T-helper 17 cell (primary cell): ENCODE measurements at places on chromosomes 4 and X.
A peak's percentile ranks its signal among the peaks of the same experiment; 100 is the strongest.

- DNase-seq: no peak
Observed at GRCh38 chr4:140326395-140326993, 47.0 kb upstream of the SCOC start.

DNA sequence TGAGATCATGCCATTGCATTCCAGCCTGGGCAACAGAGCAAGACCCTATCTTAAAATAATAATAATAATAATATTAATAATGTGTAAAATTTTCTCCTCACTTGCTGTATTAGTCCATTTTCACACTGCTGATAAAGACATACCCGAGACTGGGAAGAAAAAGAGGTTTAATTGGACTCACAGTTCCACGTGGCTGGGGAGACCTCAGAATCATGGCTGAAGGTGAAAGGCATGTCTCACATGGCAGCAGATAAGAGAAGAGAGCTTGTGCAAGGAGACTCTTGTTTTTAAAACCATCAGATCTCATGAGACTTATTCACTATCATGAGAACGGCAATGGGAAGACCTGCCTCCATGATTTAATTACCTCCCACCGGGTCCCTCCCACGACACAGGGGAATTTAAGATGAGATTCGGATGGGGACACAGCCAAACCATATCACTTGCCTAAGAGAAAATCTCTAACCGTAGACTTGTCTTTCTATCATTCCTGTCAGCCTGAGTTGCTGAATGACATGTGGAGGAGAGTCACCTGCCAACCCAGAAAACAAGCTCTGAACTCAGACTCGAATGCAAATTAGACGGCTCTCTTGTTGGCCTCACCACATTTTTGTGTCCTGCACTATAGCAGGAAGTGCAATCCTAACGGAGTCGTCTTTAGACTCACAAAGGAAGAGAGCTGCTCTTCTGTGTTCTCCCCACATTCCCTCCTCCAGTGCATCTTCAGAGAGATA, 51.9 kb upstream of the DCTD start:
- no peak for DNase-seq

- no peak for DNase-seq
Observed at GRCh38 chr4:158859661-158860060, 90.8 kb downstream of the FNIP2 start.

DNA sequence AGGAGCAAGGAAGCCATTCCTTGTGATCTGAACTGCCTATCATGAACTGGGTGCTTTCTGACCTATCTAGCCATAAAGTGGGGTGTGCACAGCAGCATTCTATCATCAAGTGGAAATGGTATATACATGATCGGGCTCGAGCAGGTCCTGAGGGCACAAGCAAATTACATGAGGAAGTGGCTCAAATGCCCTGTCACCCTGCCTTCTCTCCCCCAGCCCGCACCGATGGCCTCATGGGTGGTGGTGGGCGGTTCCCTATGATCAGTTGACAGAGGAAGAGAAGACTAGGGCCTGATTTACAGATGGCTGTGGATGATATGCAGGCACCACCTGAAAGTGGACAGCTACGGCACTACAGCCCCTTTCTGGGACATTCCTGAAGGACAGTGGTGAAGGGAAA, 46.3 kb upstream of the BCLAF3 start:
- DNase-seq: no peak

- DNase-seq: no peak
Observed at GRCh38 chr4:22471419-22471818, 44.4 kb downstream of the ADGRA3 start.

DNA sequence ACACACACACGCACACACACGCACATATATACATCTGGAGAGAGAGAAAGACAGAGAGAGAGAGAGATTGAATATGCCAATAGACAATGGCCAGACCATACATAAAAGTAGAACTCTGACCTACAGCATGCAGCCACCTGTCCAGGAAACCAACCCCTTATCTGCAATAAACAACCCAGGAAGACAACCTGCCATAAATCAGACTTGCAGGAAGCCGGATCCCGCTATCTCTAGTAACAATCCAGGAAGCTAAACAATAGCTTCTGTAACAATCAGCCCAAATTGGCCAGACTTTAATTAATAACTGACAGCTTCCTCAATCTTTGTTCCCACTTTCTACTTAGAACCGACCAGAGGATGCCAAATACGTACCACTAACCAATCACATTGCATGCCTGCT, 173.2 kb downstream of the LDB2 start:
- no peak for DNase-seq

DNA sequence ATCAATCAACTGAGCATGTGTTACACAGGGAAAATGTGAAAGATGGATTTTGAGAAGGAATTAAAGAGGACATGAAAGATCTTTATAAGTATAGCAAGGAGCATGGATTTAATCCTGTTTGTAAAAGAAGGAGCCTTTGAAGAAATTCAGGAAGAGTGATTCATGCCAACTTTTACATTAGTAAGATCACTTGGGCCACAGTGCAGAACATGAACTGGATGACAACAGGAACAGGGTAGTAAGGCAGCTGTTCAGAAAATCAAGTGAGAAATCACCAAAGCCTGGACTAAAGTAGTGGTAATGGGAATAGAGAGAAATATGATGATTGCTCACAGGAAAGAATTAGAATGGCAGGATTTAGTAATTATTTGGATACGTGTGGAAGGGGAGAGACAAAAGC, 265.7 kb upstream of the PCDH7 start:
- DNase-seq: no peak

DNA sequence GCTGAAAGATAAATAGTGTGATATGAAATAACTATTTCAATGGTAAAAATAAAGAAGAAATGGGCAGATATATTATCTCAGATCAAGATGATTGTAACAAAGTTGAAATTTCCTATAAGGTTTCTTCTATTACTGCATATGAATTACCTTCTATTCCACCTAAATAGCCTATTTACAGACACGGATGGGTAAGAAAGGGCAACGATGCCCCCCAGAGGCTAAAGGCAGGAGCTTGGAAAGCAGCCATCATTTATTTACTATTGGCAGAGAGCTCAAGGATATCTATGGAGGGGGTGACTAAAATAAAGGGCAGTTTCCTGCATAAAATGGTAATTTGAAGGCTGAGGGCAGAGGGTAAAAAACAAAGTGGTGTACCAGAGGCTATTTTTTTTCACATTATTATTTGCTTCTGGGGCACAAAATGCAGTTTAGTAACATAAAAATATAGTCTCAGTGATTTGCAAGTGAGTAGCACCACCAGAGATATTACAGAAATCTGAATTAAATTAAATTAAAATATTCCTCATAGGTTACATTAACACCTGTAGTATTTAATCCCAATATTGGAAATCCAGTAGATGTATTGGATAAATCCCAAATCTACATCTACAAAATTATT, 123.1 kb downstream of the BTC start:
- DNase-seq: peak; percentile 33

GRCh38 chr4:3346146-3346545, 53.3 kb downstream of the RGS12 start:
- no peak for DNase-seq

GRCh38 chrX:153924149-153924861, 1.8 kb downstream of the ARHGAP4 start:
- DNase-seq: no peak

DNA sequence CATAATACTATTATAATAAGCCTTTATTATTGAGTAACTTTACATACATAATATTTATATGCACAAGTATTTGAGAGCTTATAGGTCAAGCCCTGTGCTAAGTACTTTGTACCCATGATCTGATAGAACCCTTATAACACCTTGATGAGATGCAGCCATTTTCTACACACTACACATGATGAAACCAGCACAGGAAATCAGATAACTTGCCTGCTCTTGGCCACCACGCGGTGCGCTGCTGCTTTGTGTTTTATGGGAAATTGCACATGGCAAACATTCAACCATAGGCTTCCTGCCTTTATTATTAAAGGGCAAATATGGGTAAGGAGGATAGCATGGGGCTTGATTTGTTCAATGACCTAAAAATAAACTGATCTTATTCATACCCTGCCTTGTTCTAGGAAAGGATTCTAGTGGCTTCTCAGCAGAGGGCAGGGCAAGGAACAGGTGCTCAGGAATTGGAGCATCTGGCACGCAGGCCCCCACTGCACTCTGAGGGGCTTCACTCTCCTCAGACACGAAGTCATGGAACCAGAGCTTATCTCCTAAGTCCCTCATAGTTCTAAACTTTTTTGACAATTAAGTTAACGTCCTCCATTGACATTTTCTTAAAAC, 31.6 kb upstream of the NAP1L5 start:
- no peak for DNase-seq

- DNase-seq: no peak
Observed at GRCh38 chrX:129738466-129739308, at the start of gene XPNPEP2. TSS of gene XPNPEP2 (plus strand) at chrX:129738979. CDS start at chrX:129739214, 235 bp downstream.

DNA sequence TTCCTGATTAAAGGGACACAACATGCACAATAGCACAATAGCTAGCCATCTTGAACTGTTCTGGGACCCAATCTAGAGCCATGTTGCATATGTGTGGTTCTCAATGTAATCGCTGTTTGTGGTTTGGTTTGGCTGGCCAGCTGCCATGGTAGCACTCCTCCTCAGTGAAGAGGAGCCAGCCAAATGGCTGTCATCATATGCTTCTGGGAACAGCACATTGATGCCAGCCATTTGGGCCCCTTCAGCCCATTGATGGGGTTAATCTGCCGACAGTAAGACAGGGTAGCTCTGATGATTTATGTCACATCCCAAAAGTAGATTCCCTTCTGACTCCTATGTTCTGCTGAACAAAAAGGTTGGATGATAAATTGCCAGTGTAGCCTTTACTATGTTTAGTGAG, 48.5 kb downstream of the AWAT2 start:
- no peak for DNase-seq

GRCh38 chrX:142977128-142977914, 48.4 kb upstream of the SPANXN4 start:
- DNase-seq: no peak

GRCh38 chrX:119693040-119693995, at the start of gene SEPTIN6:
TSS of gene SEPTIN6 (minus strand) at chrX:119693168. CDS start at chrX:119693105, 63 bp downstream.
- peak; percentile 69 for DNase-seq

DNA sequence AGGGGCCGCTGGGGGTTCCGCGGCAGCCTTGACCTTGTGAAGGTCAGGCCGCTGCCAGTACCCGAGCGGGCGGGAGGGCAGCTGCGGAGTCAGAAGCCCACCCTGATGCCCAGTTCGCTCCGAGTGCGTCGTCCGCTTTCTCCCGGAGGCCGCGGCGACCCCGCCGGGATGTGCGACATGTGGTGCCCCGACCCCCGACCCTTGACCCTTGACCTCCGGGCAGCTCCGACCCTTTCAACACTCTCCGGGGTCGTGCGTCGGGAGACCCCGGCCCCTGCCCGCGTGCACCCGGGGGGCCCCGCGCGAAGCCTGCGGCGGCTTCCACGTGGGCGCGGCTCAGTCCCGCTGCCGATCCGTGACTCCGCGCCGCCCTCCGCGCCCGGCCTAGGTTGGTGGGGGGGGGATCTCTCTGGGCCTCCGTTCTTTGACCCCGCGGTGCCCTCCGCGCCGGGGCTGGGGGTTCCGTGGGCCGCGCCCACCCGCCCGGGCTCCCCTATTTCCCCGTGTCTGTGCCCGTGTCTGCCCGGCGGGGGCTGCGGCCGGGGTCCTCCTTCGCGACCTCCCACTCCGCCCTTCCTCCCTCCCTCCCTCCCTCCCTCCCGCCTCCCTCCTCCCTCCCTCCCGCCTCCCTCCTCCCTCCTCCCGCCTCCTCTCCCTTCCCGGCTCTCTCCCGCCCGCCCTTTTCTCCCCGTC, 609 bp upstream of the SLC25A6 start:
- DNase-seq: peak; percentile 37

DNA sequence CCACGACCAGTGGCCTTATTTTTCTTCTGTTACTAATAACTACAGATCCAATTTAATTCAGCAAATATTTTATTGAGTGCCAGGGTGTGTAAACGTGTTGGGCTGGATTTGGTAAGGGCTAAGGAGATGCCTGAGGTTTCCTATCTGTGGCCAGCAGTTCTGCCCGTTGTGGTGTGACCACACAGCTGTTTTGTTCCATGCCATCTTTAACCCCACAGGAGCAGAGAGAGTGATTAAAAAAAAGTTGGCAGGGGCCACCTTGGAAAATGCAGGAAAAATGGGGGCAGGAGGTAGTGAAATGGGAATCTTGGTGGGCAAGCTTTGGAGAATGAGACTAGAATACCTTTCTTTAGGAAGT, 1.1 kb downstream of the PLAC8 start:
- DNase-seq: no peak

DNA sequence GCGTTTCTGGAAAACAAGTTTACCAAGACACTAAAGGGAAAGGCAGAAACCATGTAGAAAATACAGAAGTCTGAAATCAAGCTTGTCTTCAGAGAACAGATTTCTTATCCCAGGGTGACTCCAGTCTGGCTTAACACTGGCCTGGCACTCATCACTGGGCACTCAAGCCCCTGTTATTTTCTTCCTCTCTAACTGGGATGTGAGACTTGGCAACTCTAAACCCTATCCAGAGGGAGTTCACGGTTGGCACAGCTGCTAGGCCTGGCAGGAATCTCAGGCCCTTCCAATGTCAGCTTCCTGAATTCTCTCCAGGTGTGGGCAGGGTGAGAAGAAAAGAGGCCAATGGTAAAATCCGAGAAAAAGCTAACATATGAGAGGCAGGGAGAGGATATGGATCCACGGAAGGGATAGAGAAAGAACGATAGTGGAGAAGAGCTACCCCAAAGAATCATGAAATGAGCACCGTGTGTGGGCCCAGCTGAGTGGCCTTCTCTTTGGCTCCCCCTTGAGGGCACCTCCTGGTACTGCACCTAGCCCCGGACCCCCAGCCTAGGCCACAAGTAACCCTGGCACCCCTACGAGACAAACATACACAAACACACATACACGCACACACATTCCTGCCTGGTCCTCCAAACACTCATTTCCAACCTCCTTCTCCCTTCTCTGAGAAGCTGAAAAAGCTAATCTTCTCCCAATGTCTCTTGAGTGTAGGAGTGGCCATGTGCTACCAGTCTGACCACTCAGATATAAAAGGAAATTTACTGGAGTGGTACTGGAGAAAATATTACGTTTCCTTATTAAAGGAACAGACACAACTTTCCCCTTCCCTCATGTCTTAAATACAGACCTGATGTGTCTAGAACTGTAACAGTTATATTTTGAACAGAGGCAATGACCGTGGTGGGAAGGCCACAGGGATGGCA, 16.6 kb upstream of the PTCHD1 start:
- no peak for DNase-seq
